ENCODE measurements at places on chromosomes 5 and 9.

GRCh38 chr9:36598273-36598672, 25.6 kb downstream of the MELK start:
- DNase-seq = no peak

GRCh38 chr5:90861843-90862586, 303.4 kb downstream of the ADGRV1 start:
- DNase-seq = no peak

- DNase-seq = no peak
Measured at GRCh38 chr5:87572090-87572489, 159.4 kb upstream of the CCNH start.

DNA sequence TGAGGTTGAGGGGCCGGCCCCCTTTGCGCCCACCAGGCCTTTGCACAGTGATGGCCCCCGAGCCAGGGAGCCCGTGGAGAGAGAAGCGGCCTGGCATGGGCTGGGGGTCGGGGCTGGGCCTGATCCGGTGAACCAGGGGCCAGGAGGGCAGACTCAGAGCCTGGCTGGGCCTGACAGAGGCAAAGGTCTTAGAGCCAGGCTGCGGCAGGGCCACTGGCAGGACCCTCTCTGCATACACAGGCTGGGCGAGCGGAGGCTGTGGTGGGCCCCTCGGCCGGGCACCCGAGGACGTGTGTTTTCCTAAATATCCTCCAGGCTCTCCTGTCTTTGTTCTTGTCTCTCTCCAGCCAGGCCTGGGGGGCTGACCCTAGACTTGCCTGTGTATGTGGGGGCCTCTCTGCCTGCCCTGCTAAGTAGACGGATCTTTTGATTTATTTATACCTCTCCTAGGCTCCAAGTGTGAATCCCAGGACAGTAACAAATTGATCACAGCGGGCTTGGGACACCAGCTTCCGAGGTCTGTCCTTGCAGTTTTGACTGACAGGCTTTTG, 933 bp downstream of the NEK6 start:
- no peak for DNase-seq

DNA sequence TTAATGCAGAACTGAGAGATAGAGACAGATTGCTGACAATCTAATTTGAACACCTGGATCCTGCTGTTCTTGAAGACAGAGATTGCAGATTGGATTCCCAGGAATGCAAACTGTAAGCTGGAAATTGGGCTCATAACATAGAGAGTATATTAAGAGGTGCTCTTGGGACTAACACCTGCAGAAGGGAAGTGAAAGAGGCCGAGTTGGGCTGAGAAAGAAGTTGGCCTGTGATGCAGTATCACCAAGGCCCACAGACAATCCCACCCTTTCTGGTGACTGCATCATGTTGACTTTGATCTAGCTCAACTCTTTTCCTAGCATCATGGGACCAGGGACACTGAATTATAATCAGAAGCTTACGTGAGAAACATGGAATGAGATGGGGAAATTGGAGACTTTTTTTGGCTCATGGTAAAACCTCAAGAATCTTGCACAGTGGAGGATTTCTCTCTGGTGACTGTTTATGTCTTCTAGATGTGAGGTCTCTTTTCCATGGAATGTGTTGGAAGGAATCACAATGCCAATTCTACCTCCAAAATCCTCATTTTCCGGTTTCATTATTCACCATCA, 36.5 kb upstream of the NUDT12 start:
- no peak for DNase-seq

GRCh38 chr9:126833710-126834345, 26.6 kb upstream of the ZBTB34 start:
- no peak for DNase-seq

GRCh38 chr9:77910194-77910621, 121.4 kb downstream of the GNAQ start:
- no peak for DNase-seq

DNA sequence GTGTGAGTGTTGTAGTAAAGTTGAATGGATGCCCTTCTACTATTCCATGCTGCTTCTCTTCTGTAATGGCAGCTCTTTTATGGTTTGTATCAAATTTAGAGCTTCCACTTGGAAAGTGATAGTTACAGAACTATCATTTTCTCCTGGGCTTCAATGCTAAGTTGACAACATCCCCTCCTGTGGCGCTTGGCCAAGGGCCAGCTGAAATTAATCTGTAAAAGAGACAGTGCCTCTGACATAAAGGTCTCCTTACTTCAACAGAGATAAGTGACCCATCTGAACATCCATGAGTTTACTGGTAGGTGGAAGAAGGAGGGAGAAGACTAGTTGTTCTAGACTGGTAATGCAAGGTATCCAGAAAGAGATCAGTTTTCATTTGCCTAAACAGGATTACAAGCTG, 39.7 kb downstream of the CHSY3 start:
- no peak for DNase-seq

DNA sequence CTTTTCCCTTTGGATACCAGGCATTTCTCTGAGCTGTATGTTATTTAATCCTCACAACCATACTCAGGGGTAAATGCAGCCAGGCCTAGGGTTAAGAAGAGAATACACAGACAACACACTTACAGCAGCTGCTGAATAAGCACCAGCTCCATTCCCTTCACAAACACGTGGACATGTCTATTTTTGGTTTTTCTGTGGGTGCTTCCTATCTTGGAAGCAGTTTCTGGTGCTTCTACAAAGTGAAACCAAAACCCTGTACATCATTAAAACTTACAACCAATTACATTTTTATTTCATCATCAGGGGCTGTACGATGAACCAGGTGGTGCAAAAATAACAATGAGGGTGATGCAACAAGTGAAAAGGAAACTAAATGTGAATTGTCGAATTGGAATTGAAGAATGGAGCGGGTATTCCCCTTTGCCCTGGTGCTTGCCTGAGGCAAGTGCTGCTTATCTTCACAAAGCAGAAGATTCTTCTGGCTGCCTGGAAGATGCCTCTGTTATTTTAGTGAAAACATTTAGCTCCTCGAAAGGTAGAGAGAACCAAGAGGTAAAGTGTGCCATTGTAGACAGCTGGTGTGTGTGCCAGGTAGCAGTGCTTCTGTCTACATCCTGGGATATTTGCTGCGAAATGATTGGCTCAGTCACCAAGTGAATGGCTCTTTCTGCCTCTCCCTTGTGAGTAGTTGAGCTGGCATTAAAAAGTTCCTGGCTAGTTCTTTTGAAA, 18.6 kb upstream of the IFNB1 start:
- no peak for DNase-seq

- no peak for DNase-seq
Measured at GRCh38 chr5:151480384-151481293, 33.2 kb downstream of the SLC36A1 start.

DNA sequence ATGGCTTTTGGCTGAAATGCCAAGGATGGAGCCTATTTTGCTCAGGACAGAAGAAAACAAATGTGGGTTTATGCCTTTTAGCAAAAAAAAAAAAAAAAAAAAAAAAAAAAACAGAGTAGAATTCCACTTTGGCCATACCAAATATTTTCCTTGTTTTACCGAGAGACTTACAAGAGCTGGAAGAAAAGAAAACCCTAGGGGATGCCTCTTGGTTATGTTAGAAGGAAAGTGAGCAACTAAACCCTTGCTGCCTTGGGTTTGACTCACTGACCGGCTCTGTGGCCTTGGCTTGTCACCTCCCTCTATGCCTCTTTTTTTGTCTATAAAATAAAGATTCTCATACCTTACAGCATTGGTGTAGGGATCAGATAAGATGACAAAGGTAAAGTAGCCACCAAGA, 69.6 kb upstream of the ABCA1 start:
- no peak for DNase-seq

DNA sequence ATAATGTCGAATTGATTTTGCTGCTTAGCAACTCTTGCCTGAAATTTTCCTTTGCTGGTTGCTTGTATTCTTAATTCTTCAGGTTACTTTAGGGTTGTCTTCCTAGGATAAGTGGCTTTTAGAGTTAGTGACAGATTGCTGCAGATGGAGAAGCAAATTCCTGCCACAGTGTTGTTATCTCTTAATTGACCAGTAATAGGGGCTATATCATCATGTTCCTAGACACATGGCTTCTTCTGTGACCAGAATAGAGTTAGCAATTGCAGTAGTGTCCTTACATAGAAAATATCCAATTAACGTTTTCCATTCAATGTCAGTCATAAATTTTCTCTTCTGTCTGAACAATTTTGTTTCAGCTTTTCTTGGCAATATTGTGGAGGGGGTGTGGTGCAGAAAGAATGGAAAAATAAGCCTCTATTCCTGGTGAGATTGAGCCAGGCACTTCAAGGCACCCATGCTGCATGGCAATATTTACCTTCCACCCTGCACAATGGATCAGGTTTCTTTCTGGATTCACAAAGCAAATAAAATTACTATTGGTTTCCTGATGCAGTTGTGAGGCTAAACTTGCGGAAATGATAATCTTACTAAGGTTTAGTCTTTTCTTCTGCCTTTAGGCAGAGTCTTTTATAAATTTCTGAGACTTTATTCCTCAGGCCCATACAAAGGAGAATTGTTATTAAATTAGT, 1481.5 kb downstream of the EFNA5 start:
- DNase-seq = no peak

DNA sequence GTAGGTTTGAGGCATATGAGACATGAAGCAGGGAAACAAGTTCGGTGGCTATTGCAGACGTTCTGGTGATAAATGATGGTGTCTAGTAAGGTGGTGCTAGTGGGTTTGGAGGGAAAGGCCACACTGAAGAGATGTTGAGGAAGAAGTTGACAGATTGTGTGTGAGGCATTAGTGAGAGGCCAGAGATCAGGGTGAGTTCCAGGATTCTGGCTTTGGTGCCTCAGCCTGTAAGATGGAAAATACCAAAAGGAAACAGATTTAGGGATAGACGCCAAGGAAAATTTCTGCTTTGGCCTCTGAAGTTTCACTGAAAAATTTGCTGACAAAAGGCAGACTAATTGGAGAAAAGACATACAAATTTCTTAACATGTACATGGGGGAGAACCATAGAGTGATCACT, 6.4 kb upstream of the PAIP1 start:
- no peak for DNase-seq

GRCh38 chr9:26326563-26326962, 566.0 kb downstream of the CAAP1 start:
- DNase-seq = no peak

- no peak for DNase-seq
Measured at GRCh38 chr5:180639287-180639686, 10.1 kb downstream of the FLT4 start.

- no peak for DNase-seq
Measured at GRCh38 chr5:141003031-141003430, 36.8 kb downstream of the PCDHAC2 start.

- no peak for DNase-seq
Measured at GRCh38 chr9:105886136-105886535, 191.8 kb downstream of the TMEM38B start.

DNA sequence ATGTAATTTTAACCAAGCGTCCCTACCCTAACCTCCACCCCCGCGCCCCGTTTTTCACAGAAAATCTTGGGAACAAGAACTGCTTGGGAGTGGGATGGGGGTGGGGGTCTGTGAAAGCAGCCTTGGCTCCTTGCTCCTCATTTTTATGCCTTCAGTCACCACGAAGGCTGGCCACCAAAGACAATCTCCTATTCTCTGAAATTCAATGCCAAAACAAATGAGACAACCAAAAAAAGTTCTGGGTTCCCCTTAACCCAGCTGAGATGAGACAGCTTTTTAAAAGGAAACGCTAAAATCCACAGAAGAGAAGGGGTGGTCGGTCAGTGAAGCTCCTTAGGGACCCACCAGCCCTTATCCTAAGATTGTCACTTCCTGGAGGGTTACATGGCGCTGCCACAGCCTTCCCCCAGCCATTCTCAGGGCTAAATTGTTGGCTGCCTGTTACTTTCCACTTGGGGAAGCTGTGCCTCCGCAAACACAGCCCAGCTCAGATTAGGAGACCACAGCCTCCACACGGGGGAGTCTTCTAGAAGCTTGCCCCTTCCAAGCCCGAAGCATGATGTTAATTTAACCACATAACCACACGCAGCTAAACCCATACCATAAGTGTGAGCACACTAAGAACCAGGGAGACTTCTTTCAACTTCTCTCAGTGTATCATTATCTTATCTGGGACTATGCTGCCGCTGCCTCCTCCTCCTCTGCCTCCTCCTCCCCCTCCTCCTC, 136.3 kb downstream of the FOXD1 start:
- DNase-seq = no peak

DNA sequence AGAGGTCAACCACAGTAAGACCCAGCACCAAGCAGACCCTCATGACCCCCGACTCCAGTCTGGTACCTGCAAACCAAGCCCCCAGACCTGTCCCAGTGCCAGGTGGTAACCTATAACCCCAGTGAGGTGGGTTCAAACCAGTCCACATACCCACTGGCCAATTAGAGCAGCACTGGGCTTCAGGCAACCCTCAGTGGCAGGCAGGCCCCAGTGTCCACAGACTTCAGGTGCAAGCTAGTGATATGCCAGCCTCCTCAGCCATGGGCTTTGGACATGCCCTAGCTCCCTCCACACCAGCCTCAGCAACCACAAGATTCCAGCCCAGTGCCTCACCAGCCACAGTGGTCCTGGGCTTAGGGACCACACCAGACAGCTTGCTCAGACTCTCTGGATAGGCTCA, 276.6 kb downstream of the DTWD2 start:
- no peak for DNase-seq

GRCh38 chr9:109704546-109704945, 75.5 kb upstream of the PALM2AKAP2 start:
- no peak for DNase-seq

GRCh38 chr9:98045234-98046179, 11.0 kb upstream of the NANS start:
- no peak for DNase-seq

DNA sequence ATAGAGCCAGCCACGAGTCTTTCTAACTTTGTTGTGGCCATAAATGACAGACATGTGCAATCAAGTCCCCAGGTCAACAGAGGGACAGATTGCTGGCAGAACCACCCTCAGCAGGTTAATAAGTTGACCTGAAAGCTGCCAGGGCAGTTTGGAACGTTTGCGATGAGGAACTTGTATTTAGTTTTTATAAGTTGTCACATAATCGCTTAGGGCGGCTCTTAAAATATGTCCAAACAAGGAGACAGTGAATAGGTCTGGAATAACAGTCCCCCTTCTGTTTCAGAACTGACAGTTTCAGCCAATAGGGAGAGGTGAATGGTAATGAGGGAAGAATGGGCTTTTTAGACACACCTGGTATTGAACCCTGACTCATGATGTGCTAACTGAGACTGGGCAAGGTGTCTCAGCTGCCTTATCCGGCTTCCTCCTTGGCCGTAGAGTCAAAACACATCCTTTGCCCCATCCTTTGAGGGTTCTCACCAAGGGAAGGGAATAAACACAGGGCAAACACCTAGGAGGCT, 33.6 kb upstream of the GABRP start:
- DNase-seq = no peak

DNA sequence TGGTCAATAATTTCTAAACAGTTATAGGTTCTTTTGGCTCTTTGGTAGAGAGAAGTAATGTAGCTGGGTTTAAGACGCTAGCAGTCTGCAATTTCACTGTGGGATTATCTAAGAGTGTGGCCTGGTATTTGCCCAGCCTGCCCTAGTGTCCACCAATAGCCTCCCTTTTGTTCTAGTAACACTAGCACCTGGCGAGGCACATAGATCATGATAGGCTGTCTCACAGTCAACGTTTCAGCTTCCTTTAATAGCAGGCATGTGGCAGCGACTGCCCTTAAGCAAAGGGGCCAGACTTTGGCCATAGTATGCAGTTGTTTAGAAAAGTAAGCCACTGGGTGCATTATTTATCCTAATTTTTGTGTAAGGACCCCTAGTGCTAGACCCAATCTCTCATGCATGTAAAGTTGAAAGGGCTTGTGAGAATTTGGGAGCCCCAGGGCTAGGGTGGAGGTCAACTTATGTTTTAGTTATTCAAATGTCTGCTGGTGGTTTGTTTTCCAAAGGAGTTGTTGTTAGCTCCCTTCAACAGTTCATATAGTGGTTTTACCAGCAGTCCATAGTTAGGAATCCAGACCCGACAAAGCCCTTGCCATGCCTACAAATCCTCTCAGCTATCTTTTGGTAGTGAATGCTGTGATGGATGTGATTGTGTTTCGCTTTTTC, 274.3 kb downstream of the HTR1A start:
- no peak for DNase-seq

Measured in activated CD8-positive, alpha-beta memory T cell treated with anti-CD3 and anti-CD28 coated beads, Interleukin-2, amount 50 U/mL, for 4 hours (primary cell).